Muscle of leg (tissue), 16 donors: ENCODE measurements at places on chromosomes 7 and 10. TPM values are rescaled to one million over a fixed set of nuclear protein-coding genes. Genes with fewer than 3 reads are reported as not detected.

- H3K36me3 ChIP-seq: no peaks in the 10 kb centered on the region
- no peak overlapping the region for H3K4me3 ChIP-seq
- H3K4me1 ChIP-seq: peaks cover 8% of the 10 kb centered on the region
- H3K27ac ChIP-seq: no peak overlapping the region
- no peaks in the 10 kb centered on the region for H3K27me3 ChIP-seq
- DNase-seq: peak; percentile 49
Observed at GRCh38 chr10:77620731-77621130, 16.9 kb downstream of the KCNMA1 start.

GRCh38 chr7:47795631-47796030, 152.6 kb downstream of the PKD1L1 start:
- H3K4me1 ChIP-seq: no peaks in the 10 kb centered on the region
- no peaks in the 10 kb centered on the region for H3K36me3 ChIP-seq
- H3K27ac ChIP-seq: no peak overlapping the region
- no peaks in the 10 kb centered on the region for H3K27me3 ChIP-seq
- H3K4me3 ChIP-seq: no peak overlapping the region

- H3K4me3 ChIP-seq: no peak overlapping the region
- no peak for DNase-seq
- H3K4me1 ChIP-seq: peaks cover 17% of the 10 kb centered on the region
- H3K36me3 ChIP-seq: no peaks in the 10 kb centered on the region
- no peak overlapping the region for H3K27ac ChIP-seq
- peaks cover 58% of the 10 kb centered on the region for H3K27me3 ChIP-seq
Observed at GRCh38 chr10:101050208-101051069, 11.3 kb upstream of the KAZALD1 start.

GRCh38 chr7:69932034-69932628, 333.9 kb downstream of the AUTS2 start:
- no peak overlapping the region for H3K4me3 ChIP-seq
- peaks cover 3% of the 10 kb centered on the region for H3K4me1 ChIP-seq
- H3K27ac ChIP-seq: no peak overlapping the region
- no peaks in the 10 kb centered on the region for H3K27me3 ChIP-seq
- DNase-seq: peak; percentile 75

DNA sequence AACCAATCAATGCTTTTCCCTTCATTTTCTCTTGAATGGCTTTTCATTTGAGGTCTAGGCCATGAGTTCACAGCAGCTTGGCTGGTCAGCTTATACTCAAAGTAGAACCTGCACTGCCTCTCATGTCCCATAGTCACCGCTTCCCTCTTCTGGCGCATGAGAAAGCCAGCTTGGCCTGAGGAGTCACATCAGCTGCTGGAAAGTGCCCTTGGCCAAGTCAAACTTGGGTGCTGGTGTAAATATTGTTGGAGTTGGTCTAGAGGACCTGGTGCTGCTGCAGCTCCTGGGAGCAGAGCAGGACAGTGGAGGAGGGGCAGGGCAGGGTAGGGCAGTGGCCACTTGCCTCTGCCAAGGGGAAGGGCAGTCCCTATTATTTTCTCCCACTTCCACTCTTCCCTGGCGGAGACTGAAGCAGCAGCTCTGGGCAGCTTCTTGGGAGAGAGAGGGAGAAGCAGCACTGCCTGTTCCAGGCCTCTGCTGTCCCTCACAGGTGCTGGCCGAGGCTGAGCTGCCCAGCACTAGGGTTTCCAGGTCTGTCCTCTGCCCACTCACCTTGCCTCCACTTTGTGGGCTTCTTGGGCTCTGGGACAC, 12.8 kb downstream of the UBE2D4 start:
- no peaks in the 10 kb centered on the region for H3K27me3 ChIP-seq
- H3K27ac ChIP-seq: no peak overlapping the region
- no peak for DNase-seq
- no peaks in the 10 kb centered on the region for H3K4me1 ChIP-seq
- peaks cover 13% of the 10 kb centered on the region for H3K36me3 ChIP-seq
- H3K4me3 ChIP-seq: no peak overlapping the region

The FFAR4 gene
- total RNA-seq: not detected

DNA sequence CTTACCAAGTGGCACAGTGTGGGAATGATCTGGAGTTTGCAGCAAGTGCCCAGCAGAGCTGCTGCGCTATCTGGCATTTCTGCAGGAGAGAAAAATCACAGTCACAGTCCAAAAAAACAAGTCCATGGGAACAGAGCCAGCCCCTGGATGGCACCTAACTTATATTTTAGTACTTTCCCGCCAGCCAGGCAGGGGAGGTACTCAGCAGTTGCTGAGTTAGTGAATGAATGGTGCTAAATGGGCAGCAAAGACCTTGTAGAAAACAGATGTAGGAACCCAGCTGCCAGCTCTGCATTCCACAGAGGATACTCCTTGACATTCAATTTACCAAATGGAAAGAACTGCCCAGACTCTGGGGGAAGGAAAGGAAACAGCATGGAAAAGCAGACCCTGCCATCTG, 54.5 kb downstream of the GSDME start:
- no peak overlapping the region for H3K4me3 ChIP-seq
- H3K4me1 ChIP-seq: peaks cover 73% of the 10 kb centered on the region
- no peaks in the 10 kb centered on the region for H3K27me3 ChIP-seq

DNA sequence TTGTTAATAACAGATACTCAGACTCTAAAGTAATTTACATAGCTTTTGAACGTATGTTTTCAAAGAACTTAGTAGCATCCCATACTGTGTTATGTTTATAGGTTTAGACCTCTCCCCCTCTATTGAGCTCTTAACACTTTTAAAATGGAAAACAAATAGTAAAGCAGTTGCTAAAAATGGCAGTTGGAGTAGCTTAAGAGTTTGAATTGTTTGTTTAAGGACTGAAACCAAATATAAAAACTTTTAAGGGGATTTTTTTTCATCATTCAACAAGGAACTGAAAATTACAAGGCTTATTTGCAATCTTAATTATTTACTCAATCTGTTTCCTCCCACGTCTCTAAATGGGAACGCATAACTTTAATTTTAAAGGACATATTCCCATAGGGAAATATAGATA, 1.6 kb upstream of the SPAG6 start:
- H3K4me3 ChIP-seq: no peak overlapping the region
- H3K27me3 ChIP-seq: peaks cover 45% of the 10 kb centered on the region
- peak; percentile 10 for DNase-seq
- H3K4me1 ChIP-seq: peaks cover 15% of the 10 kb centered on the region
- H3K27ac ChIP-seq: no peak overlapping the region
- no peaks in the 10 kb centered on the region for H3K36me3 ChIP-seq

The LEP gene
- not detected for total RNA-seq

DNA sequence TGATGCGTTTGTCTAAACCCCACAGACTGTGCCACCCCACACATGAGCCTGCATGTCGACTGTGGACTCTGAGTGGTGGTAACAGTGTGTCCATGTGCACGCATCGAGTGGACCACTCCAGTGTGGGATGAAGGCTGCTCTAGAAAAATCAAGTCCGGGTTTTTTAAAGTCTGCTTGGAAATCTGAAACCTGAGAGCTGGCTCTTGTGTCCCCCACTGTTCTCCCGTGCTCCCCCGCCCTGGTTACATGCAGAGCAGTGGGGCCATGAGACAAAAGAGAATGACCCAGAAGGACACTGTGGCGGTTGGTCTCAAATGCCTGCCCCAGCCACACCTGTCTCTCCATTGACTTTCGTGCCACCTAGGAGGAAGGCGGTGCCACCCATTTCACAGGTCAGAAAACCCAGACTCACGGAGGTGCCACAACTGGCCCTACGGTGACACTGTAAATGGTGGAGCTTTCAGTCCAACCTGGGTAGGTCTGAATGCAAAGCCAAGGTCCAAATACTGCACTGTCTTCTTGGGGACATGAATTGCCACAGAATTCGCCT, 27.3 kb upstream of the PWWP2B start:
- peaks cover 2% of the 10 kb centered on the region for H3K4me1 ChIP-seq
- no peaks in the 10 kb centered on the region for H3K27me3 ChIP-seq
- no peak overlapping the region for H3K4me3 ChIP-seq
- peaks cover 14% of the 10 kb centered on the region for H3K36me3 ChIP-seq
- DNase-seq: no peak

The RBM48 gene
- total RNA-seq: 9.4 TPM

DNA sequence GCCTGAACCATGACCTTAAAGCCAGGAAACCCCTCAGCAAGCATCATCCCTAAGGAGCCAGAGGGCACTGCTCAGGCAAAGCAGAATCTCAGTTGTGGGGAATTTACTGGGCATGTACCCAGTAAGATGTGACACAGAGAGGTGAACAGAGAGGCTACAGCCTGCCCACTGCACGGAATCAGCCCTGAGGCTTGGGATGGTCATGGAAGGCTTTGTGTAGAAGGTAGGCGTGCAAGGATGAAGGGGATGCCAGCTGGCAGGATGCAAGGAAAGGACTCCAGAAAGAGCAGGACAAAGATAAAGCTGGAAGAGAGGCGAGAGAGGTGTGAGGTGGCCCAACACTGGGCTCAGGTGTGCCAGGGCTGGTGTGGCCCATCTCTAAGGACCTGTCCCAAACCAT, 2.4 kb upstream of the AIFM2 start:
- no peak overlapping the region for H3K27ac ChIP-seq
- peaks cover 10% of the 10 kb centered on the region for H3K36me3 ChIP-seq
- DNase-seq: no peak
- no peak overlapping the region for H3K4me3 ChIP-seq
- H3K4me1 ChIP-seq: peaks cover 21% of the 10 kb centered on the region

The COL13A1 gene
- 12.5 TPM for total RNA-seq

The POT1 gene
- 25.5 TPM for total RNA-seq

DNA sequence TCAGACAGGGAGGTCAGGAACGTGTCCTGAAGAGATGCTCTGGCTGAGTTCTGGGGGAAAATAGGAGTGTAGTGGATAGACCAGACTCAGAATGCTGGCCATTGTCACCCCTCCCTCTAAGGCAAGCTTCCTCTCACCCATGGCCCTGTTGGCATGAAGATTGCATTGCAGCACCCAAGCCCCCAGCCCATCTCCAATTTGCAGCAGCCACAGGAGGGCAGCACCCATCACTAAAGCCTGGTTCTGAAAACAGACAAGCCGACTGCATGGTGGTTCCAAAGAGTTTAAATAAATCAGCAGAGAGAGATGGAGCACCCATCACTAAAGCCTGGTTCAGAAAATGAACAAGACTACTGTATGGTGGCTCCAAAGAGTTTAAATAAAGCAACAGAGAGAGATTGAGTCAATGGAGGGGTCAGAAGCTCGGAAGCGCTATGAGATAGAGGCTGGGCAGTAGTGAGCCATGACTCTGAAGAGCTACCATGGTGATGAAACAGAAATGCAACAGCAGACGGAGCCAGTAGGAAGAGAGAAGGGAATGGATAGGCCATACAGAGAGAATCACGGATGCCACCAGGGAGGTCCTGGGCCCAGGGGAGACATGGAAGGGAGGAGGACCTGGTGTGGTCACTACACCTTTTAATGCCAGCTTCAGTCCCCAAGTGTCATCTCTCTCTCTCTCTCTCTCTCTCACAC, 237.9 kb upstream of the MYO3A start:
- no peak for DNase-seq
- H3K4me1 ChIP-seq: no peaks in the 10 kb centered on the region
- H3K27me3 ChIP-seq: no peaks in the 10 kb centered on the region

The ABCB4 gene
- 0.49 TPM for total RNA-seq

- H3K4me1 ChIP-seq: peaks cover 5% of the 10 kb centered on the region
- no peaks in the 10 kb centered on the region for H3K36me3 ChIP-seq
- H3K27ac ChIP-seq: peak overlapping the region; percentile 25
- DNase-seq: peak; percentile 36
- H3K27me3 ChIP-seq: peaks cover 32% of the 10 kb centered on the region
Observed at GRCh38 chr7:157585113-157585861, 248.5 kb downstream of the DNAJB6 start.

- H3K36me3 ChIP-seq: no peaks in the 10 kb centered on the region
- peaks cover 3% of the 10 kb centered on the region for H3K4me1 ChIP-seq
- H3K4me3 ChIP-seq: peak overlapping the region; percentile 28
- DNase-seq: peak; percentile 38
- H3K27me3 ChIP-seq: no peaks in the 10 kb centered on the region
Observed at GRCh38 chr10:26939290-26939961, 78.7 kb upstream of the ABI1 start.

DNA sequence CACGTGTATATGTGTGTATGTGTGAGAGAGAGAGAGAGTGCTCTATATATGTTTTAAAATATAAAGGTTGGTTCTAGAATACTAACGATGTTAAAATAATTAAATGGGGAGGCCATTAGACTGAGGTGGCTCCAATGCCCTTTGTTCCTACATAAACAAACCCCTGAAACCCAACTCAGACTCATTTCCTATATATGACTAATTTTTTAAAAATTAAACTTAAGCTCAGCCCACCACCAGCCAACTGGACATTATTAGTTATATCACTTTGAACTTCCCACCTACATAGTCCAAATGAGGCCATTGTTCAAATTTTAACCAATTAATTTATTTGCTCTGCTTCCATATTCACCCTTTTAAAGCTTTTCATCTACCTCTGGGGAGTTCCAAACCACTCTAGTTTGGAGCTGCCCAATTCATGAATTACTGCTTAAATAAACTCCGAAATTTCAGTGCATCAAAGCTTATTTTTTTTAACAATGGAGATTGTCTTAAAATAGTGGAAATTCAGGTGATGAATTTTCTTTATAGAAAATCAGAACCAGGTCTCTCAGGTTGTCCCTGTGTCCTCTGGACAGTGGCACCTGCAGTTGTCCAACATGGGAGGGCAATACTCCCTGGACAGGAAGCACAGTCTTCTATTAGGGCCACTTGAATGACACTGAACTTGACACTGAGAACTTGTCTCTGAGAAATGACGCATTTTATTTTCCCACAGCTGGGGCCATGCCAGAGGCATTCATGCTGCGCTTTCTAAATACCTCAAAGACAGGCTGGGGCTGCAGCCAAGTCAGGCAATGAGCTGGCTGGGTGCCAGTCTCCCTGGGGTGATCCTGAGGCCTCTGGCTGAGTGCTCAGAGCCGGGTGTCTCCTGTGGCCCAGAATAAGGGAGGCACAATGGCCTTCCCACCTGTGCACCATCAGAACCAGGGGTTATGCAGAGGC, 109.5 kb upstream of the TMEM72 start:
- H3K36me3 ChIP-seq: no peaks in the 10 kb centered on the region
- DNase-seq: peak; percentile 77
- H3K4me3 ChIP-seq: no peak overlapping the region
- H3K27ac ChIP-seq: no peak overlapping the region
- H3K4me1 ChIP-seq: peaks cover 48% of the 10 kb centered on the region

DNA sequence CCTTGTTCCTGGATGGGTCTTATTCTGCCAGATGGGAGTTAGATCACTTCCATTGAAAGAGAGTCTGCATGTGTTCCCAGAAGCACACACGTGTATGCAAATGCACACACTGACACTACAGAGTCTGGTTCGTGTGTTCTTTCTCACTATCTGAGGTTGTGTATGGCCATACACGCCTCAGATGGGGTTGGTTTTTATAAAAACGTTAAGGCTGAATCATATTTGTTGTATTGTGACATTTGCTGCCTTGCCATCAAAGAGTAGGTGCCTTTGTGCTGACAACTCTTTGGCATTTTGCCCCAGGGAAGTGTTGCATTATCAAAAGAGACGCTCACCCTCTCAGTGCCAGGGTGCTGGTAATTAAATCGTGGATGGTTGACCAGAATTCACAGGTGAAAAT, 37.7 kb upstream of the HDAC9 start:
- no peak overlapping the region for H3K4me3 ChIP-seq
- no peaks in the 10 kb centered on the region for H3K36me3 ChIP-seq
- DNase-seq: no peak
- no peak overlapping the region for H3K27ac ChIP-seq
- no peaks in the 10 kb centered on the region for H3K4me1 ChIP-seq
- H3K27me3 ChIP-seq: no peaks in the 10 kb centered on the region

The TNKS2 gene
- 26.8 TPM for total RNA-seq
